H9 (cell line): ENCODE measurements at places on chromosomes 1 and 21. TPM values are rescaled to one million over a fixed set of nuclear protein-coding genes. Genes with fewer than 3 reads are reported as not detected.

- H3K27ac ChIP-seq = no peak overlapping the region
- H3K27me3 ChIP-seq = no peaks in the 10 kb centered on the region
- H3K4me1 ChIP-seq = no peaks in the 10 kb centered on the region
- H3K36me3 ChIP-seq = no peaks in the 10 kb centered on the region
- H3K4me3 ChIP-seq = no peak overlapping the region
- DNase-seq = no peak
These were observed 14.8 kb upstream of the ANGPTL7 start for GRCh38 chr1:11174261-11174942.

- H3K4me3 ChIP-seq = no peak overlapping the region
- DNase-seq = no peak
- no peak overlapping the region for H3K27ac ChIP-seq
- H3K27me3 ChIP-seq = no peaks in the 10 kb centered on the region
- no peaks in the 10 kb centered on the region for H3K4me1 ChIP-seq
These were observed 61.9 kb downstream of the CRP start for GRCh38 chr1:159652506-159652905.

CBS gene
- 319 and 350 TPM in 2 replicates for total RNA-seq

DNA sequence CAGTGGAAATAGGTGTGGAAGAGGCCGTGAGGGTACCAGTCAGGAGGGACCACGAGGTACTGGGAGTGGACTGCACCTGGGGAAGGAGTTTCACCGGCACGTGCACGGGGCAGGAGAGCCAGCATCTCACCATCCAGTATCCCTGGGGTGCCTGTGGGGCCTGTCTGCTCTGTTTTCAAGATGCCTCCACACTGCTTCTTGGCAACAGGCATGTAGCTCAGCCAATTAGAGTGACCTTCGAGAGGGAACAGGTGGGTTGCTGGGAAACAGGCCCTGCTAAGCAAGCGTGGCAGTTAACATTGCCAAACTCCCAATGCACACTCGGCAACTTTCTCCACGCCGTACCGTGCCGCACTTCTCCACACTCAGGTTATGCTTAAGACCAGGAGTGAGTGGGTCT is 17.7 kb downstream of the KCNC4 start:
- H3K27ac ChIP-seq = no peak overlapping the region
- H3K27me3 ChIP-seq = no peaks in the 10 kb centered on the region
- no peaks in the 10 kb centered on the region for H3K4me1 ChIP-seq
- no peak overlapping the region for H3K4me3 ChIP-seq
- peaks cover 15% of the 10 kb centered on the region for H3K36me3 ChIP-seq

GRCh38 chr1:37606481-37607263 is 10.9 kb upstream of the GNL2 start:
- H3K27me3 ChIP-seq = peaks cover 3% of the 10 kb centered on the region; the same call in 1 of the 2 replicates
- H3K4me1 ChIP-seq = no peaks in the 10 kb centered on the region
- DNase-seq = no peak
- H3K27ac ChIP-seq = no peak overlapping the region
